ENCODE measurements at places on chromosomes 3 and 15.

DNA sequence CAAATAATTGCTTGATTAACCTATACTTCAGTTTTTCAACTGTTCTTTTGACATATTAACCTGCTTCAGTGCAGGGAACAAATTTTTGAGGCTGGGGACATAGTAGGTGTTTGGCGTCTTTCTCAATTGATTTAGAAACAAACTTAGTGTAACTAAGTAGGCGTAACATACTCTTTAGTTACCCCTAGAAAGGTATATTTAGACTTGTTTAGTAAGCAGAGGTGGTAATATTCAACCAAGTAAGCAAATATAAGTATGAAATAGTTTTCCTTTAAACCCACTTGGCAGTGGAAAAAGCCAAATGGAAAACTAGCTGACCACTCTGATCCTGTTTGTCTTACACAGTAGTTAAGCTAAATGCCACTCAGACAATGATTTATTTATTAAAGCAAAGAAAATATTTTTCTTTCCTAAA is 113.2 kb downstream of the MBNL1 start:
- DNase-seq, result no peak

DNA sequence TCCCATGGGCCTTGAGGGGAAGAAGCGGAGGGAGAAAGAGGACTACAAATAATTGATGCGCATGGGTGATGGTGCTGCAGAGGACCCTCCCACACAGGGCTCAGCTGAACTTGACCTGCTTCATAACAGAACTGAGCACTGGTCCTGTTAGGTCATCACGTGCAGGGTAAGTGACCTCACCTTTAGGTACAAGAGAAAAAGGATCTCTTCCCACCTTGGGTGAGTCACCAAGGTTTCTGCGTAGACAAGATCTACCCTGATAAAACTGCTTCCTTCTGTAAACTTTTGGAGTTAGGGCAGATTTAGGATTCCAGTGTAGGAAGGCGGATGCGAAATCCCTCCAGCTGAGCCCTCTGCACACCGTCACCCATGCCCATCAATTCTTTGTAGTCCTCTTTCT is 67.1 kb downstream of the FEM1B start:
- DNase-seq, result no peak

DNA sequence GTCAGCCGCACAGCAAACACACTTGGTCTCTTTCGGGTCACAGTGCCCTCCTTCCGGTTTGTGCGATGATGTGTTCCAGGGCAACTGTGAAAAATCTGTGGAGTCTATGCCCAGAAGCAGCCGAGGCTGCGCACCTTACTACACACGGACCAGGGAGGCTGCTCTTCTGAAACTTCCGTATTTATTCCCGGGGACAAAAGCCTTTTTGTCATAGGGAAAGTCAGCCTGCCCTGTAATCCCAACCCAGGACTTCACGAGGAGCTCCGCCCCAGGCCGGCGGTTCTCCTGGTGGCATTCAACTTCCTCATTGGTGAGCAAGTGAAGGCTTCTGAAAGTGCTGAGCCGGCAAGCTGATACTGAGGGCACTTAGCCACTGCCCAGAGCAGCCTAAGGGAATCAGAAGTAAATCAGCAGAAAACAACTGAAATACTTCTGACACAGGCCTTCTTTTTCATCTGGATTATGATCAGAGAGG is 126.5 kb downstream of the FMN1 start:
- DNase-seq, result no peak

GRCh38 chr3:197590313-197590962 is 34.7 kb upstream of the BDH1 start:
- DNase-seq, result no peak

DNA sequence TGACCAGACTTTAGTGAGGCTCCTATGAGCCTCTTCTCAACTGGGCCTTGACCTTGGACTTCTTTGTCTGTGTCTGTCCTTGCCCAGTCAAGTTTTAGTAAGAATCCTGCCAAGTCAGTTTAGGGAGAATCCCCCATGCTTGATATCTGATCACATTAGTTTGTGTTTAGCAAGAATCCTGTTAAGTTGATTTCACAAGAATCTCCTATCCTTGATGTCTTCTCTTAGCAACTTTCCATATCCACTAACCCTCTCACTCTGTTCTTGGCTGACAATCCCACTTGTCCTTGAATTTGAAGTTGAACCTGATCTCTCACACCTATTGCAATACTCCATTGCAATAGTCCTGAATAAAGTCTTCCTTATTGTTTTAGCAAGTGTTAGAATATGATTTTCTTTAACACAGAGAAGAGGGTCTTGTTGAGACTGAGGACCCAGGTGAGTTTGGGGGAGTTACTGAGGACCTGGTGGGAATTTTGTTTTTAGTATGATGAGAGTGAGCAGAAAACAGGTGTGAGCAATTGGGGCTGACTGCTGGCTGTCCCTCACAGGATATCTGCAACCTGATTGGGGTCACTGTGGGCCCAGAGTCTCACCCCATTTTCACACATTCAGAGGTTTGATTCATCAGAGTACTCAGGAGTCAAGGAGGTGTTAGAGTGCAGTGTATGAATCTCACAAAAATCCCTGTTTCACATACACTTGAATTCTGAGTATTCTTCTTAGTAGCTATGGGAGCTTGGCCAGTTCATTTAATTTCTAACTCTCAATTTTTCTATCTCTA is 39.9 kb upstream of the TNFAIP8L3 start:
- no peak for DNase-seq

DNA sequence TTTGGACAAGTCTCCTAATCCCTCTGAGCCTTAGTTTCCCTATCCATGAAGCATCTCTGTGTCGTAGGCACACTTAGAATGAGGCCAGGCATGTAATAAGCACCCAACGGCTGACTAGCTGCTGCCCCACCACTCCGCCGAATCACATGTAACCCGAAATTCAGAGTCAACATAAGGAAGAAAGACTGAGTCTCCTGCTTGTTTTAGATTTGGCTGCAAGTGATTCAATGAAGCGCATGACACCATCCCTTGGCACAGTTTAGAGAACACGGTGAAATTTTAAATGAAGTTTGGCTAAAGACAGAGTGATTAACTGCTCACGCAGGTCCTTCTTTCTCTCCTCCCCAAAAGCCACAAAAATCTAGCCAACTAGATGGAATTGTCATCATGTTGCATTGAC is 279.2 kb downstream of the TLE3 start:
- DNase-seq, result no peak

DNA sequence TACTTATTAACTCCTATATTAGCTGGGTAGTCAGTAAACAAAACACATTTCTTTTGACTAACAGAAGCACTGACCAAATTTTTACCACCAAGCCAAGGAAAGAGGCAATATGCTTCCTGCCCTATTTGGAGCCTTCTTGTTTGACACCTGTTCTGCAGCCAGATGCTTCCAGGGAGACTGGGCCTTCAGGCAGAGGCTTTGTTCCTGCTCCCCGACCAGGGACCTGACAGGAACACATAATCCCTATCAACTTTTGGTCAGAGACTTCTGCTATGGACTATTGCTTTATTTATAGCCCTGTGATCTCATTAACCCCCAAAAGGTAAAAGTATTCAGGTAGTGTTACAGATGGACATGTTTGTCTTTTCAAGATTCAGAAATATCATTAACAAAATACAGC is 541.3 kb downstream of the NTRK3 start:
- DNase-seq, result no peak

GRCh38 chr3:47223755-47224154 is 58.8 kb downstream of the KIF9 start:
- no peak for DNase-seq

- DNase-seq, result no peak
Measured at GRCh38 chr3:116058844-116059243, 386.4 kb downstream of the LSAMP start.

- no peak for DNase-seq
Measured at GRCh38 chr3:160478338-160478737, 28.8 kb upstream of the TRIM59 start.

DNA sequence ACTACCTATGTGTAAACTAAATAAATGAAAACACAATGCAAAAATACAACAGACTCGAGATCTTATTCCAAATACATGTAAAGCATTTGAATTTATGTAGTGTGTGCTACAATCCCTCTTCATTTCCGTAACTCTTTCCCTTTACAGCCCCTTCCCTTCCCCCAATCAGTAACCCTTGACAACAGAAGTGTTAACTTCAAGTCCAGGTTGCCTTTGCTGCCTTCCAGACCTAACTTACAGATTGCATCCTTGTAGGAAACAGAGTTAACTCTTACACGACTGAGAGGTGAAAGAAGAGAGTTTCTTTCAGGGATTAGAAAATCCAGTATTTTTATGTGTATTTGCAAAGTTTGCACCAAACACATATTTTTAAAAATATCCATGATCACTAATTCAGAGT is 1.4 kb upstream of the ROBO1 start:
- no peak for DNase-seq

DNA sequence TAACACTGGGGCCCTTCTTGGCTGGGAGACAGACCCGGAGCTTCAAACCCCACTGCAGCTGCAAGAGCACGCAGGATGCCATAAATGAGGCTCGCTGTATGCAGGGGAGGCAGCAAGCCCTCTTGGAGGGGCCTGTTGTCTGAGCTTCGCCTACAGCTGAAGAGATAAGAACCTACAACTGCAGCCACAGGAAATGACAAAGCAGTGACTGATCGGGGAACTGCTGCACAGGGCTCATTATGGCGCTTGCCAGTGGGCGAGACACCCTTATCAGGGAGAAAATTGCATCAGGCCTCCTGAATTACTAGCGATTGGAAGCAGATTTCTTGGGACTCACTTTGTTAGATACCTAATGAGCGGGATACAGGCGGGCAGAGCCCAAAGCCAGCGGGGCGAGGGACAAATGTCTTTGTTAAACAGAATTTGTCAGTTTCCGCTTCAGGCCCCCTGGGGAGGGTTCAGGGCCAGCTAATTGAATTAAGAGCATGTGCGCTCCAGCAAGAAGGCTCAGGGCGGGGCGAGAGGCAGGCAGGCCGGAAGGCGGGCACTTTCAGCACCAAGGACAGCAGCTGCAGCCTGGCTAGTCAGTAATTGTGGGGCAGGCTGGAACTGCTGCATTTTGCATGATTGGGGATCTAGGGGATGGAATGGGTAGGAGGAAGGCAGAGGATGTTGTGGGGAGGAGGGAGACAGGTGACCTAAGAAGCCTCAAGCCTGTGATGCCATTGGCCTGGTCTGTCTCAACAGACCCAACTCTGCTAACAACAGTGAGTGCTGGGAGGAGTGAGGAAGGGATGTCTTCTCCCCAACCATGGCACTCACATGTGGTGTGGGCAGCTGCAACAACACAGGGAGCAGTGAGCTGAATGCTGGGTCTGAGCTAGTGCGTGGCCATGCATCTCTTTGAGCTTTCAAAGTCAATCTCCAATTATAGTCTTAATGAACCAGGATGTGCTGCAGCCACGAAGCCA is 55.3 kb downstream of the CCDC33 start:
- no peak for DNase-seq

- no peak for DNase-seq
Measured at GRCh38 chr15:28944286-28944685, 58.5 kb downstream of the APBA2 start.

GRCh38 chr3:100072326-100073048 is 41.8 kb downstream of the FILIP1L start:
- no peak for DNase-seq

DNA sequence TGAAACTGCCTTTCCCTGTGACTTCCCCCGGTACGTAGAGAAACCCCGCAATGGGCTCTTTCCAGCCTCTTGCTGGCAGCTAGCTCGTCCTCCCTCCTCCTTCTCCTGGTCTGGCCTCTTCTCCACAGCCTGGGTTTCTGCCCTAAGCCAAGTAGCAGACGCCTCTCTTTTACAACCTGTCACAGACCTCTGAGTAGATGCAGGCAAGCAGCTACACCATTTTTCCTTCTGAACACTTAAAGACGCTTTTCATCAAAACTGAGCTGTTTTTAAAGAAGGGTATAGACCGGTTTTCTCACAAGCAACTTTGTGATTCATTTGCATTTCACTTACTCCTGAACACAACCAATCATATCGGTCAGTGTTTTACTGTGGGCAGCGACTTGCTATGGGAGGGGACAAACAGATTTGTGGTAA is 32.0 kb downstream of the ADAMTSL3 start:
- DNase-seq, result no peak

DNA sequence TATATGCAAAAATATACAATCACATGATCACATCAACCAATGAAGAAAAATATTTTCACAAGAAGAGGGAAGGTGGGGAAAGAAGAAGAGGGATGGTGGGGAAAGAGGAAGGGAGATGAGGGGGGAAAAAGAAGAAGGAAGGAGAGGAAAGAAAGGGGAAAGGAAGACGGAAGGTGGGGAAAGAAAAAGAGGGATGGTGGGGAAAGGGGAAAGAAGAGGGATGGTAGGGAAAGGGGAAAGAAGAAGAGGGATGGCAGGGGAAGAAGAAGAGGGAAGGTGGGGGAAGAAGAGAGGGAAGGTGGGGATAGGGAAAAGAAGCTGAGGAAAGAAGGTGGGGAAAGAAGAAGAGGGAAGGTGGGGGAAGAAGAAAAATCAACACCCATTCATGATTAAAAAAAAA is 3.2 kb upstream of the GOLGB1 start:
- no peak for DNase-seq

DNA sequence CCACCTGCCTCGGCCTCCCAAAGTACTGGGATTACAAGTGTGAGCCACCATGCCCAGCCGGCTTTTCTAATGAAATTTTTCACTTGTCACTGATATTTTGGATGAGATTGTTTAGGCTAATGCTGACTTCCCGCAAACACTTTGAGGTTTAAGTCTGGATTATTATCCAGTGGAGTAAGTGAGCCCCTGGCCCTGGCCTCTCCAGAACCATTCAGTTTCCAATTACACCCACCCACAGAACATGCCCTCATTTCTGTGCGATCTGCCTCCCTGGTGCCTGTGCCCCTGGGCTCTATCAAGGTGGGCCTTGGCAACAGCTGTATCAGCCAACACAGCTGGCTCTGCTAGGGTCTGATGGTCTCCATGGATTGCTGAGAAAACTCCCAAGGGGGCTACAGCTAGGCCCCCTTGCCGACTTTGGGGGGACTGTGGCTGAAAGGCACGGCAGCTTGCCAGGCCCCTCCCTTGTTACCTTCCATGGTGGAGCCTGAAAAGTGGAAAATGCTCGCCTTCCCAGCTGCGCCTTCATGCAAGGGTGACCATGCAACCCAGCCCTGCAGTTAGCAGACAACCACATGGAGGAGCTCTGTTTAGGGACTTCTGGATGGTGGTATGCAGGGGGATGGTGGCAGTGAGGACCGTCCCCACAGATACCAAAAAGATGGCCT is 288.9 kb downstream of the FAM43A start:
- no peak for DNase-seq

DNA sequence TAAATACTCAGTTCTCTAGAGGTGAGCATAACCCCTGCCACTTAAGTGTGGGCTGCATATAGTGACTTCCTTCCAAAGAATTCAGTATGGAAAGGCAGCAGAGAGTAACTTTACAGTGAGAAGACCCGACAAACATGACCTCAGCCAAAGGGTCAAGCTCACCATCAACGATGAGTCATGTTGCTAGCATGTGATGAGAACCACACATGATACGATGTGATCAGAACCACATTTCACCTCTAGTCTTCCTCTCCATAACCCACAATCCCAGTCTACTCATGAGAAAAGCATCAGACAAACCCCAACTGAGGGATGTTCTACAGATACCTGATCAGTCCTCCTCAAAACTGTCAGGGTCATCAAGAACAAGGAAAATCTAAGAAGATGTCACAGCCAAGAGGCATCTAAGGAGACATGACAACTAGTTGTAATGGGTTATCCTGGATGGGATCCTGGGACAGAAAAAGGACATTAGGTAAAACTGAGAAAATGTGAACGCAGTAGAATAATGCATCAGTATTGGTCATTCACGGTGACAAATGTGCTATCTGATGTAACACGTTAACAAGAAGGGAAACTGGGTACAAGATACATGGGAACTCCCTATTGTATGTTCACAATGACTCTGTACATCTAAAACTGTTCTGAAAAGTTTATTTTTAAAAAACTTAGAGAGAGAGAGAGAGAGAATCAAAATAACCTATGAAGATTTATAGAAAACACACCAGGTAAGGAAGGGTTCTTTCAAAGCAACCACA is 28.3 kb downstream of the SEC61A1 start:
- no peak for DNase-seq

- DNase-seq, result no peak
Measured at GRCh38 chr15:74008901-74009300, 14.4 kb downstream of the PML start.

All from nucleus accumbens (tissue), 56 donors.